Activated T-helper 17 cell treated with anti-CD3 and anti-CD28 coated beads, Interleukin-2, amount 50 U/mL, for 72 hours (primary cell): ENCODE measurements at places on chromosomes 4 and X. TPM values are rescaled to one million over a fixed set of nuclear protein-coding genes. Genes with fewer than 3 reads are reported as not detected.
A peak's percentile ranks its signal among the peaks of the same experiment; 100 is the strongest.

- ATAC-seq, result peak; percentile 21
Measured at GRCh38 chr4:100609810-100610209, 92.0 kb upstream of the EMCN start.

Gene CORIN
- 0.41 TPM for total RNA-seq

Gene AMOT
- 1.6 TPM for total RNA-seq

GRCh38 chrX:69037786-69038185 lies 127.5 kb downstream of the PJA1 start:
- no peak for ATAC-seq

Gene BBS7
- 17.8 TPM for total RNA-seq

GRCh38 chr4:184907216-184907615 lies 81.4 kb upstream of the ACSL1 start:
- ATAC-seq, result no peak

GRCh38 chr4:73703320-73703719 lies 37.0 kb upstream of the CXCL8 start:
- ATAC-seq, result no peak

Gene USP17L10
- not detected for total RNA-seq

DNA sequence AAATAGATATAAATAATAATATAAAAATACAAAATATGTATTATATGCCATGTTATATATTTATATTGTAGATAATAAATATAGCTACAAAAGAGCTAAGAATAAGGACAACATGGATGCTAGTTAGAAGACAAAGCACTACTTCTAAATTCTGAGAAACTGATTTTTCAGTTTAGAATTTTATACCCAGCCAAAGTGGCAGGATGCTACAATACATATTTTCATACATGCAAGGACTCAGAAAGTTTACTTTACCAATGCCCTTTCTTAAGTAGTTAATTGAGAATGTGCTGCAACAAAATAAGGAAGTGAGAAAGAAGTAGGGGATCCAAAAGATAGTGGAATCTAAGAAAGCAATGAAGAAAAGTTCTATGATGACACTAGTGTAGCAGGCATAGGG lies 64.5 kb downstream of the PDE5A start:
- ATAC-seq, result no peak

DNA sequence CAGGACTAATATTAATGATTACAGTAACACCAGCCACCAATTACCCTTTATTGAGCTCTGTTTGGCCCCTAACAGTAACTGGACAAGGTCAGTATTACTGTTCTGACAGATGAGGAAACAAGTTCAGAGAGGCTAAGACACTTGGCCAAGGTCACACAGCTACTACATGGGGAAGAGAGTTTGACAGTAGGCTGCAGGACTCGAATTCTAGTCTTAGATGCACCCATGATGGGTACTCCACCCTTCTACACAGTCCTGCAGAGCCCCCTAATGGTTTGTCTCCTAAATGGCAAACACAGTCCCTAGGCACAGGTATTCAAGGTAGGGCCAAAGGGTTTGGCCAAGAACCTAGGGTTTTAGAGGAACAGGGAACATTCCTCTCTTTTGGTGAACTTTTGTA lies 93.9 kb downstream of the NSUN7 start:
- peak; percentile 68 for ATAC-seq

DNA sequence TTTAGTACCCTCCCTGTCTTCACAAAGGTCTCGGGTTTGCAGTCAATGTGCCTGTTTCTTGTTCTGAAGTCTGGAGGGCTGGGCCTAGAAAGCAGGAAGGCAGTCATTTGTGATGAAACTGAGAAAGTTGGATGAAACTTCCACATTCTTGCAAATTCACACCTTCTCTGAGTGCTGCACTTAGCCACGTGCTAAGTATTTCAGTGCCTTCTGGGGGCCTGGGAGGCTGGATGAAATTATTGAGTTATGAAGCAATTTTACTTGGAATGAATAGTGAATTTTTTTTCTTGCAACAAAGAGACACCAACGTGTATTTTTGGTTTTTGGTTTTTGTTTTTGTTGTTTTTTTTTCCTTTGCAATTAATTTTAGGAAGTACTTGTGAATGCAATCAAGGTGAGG lies 71.2 kb downstream of the MSX1 start:
- no peak for ATAC-seq

Gene SPATA4
- total RNA-seq, result not detected

Gene SMAD1
- 12.4 TPM for total RNA-seq

DNA sequence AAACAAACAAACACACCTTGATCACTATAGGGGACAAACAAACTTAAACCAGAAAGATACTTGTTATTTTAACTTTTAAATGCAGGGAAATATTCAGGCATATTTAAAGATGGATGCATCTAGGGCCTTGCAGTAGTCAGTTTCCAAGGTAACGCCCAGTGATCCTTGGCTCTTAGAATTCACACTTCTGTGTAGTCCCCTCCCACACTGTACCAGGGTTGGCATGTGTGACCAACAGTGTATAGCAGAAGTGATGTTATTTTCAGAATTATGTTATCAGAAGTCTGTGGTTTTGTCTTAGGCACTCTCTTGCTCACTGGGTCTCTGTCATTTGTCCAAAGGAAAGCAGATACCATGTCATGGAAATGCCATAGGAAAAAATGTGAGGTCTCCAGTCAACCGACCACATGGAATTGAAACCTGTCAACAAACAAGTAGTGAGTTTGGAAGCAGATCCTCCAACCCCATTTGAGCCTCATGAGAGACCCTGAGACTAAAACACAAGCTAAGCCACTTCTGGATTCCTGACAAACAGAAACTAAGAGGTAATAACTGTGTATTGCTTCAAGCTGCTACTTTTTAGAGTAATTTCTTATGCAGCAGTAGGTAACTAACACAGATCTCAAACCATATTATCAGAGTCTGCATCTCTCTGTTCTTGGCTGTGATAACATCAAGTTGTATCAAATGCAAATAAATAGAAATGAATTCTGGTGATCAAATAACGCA lies 670.3 kb downstream of the KCTD8 start:
- ATAC-seq, result no peak

GRCh38 chr4:20844311-20844710 lies 144.1 kb downstream of the PACRGL start:
- ATAC-seq, result no peak

- ATAC-seq, result peak; percentile 53
Measured at GRCh38 chr4:145937971-145938611, 532 bp downstream of the ZNF827 start.
